Ammon's horn (tissue), 1 donor: ENCODE measurements at places on chromosomes 3 and 15.

- DNase-seq, result no peak
These were observed 10.9 kb upstream of the FOXB1 start for GRCh38 chr15:59993041-59993750.

GRCh38 chr15:81339321-81339720 lies 15.4 kb upstream of the STARD5 start:
- no peak for DNase-seq

DNA sequence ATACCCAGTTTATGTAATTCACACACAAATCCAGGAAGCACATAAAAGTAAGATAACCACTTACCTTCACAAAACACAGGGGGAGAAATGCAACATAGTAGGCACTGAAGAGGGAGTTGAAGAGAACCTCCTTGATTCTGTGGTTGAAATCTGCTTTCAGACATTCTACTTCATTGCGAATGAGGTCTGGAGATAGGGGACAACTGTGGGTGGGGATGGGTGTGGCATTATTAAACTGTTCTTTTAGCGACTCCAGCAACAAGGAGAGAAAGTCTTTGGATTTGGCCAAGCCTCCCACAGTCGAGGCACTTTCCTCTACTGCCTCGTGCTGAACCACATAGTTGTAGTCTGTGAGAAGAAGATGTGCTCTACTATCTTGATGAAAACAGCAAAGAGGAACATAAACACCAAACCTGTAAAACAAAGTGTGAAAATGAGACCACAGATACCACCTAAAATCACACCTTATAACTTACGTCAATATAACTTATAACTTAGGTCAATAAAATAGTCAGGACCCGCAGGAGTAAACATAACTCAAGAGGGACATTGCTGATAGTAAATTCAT lies 25.6 kb downstream of the TMEM39A start:
- DNase-seq, result no peak

- no peak for DNase-seq
These were observed 983.7 kb downstream of the MCTP2 start for GRCh38 chr15:95215017-95215416.

GRCh38 chr15:70477750-70478250 lies 285.6 kb downstream of the UACA start:
- DNase-seq, result no peak

DNA sequence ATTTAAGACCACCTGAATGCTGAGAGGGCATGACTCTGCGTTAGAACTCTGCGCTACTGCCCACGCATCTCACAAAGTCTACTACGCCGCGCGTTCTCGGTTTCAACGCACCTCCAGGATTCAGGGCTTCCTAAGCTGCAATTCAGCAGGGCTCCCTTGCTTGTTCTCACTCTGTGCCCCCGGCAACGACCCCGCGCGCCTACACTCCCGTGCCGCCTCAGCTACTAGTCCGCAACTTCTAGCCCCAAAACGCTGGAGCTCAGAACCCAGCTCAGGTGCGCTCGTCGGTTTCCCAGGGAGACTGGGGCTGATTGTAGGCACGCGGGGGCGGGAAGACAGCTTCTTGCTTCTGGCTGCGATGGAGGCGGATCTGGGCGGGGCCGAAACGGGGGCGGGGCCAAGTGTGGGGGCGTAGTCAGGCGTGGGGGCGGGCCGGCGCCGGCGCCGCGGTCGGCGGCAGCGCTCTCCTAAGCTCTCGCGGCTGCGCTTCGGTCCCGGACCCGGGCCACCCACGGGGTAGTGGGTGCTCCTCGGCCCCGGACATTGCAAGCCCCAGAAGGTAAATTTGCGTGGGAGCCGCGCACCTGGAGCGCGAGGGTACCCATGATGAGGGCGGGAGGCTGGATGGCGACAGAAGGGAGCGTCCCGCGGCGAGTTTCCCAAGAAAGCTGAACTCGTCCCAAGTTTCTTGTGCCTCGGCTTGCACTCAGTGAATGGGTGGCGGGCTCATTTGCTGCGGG lies at the start of gene ARHGEF26:
Gene ARHGEF26 (plus strand): TSS at position 430 of the 740 bp plus-strand sequence. CDS start 603 bp downstream, outside the sequence.
- peak; percentile 81 for DNase-seq

- no peak for DNase-seq
These were observed 23.6 kb upstream of the ETV5 start for GRCh38 chr3:186132487-186132886.

DNA sequence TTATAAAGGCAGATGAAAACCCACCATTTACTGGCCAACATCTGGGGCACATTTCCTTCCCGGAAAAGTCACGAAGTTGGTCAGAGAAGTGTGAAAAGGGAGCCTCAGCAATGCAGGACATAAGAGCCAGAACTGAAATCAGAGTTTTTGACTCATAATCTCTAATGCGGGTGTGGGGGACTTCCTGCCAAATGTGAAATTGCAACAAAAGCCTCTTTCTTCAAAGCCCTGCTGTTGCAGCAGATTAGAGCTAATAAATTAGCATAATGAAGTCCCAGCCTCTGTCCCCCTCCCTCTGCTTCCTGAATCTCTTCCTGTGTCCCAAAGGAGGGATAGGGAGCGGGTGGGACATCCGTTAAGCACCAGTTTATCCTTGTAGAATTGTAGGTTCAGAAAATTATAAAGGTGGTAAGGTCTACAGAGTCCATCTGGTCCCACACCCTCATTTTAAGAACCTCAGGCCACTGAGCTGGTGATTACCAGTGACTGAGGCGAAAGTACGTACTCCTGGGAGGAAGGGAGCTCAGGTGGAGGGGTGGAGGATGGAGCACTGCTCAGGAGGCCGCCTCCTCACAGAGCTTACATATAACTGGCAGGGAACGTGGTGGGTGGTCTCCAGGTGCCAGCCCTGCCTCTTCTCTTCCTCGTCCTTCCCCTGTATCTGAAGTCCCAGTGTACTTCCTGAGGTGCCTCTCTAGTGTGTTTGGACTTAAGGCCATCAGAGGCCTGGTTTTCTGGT lies 35.0 kb downstream of the ST6GAL1 start:
- no peak for DNase-seq

- peak; percentile 51 for DNase-seq
These were observed 524 bp downstream of the IGF1R start for GRCh38 chr15:98648654-98649471.

DNA sequence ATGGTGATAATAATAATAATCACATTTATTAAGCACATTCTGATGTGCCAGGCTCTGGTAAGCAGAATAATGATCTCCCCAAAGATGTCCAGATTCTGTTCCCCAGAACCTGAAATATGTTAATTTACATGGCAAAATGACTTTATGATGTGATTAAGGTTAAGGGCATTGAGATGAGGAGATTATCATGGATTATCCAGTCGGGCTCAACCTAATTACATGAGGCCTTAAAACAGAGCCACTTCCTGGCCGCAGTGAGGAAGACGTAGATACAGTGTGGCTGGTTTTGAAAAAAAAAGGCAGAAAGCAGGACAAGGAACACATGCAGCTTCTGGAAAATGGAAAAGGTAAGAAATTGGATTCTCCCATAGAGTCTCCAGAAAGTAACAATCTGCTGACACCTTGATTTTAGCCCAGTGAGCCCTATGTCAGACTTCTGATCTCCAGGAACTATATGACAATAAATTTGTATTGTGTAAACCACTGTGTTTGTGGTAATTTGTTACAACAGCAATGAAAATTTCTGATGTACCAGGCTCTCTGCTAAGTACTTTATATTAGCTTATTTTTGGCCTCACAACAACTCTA lies 126.7 kb downstream of the ALCAM start:
- no peak for DNase-seq

GRCh38 chr3:44721231-44722102 lies 8.0 kb upstream of the ZNF501 start:
- DNase-seq, result no peak

- peak; percentile 57 for DNase-seq
These were observed 812 bp downstream of the P4HTM start for GRCh38 chr3:48990636-48991469.

- DNase-seq, result no peak
These were observed 21.4 kb downstream of the TAMM41 start for GRCh38 chr3:11825301-11825700.

- no peak for DNase-seq
These were observed 33.0 kb upstream of the ABHD17C start for GRCh38 chr15:80662129-80662528.

- DNase-seq, result no peak
These were observed 21.2 kb downstream of the WHAMM start for GRCh38 chr15:82830427-82831173.

- DNase-seq, result no peak
These were observed 11.2 kb upstream of the HHLA2 start for GRCh38 chr3:108285176-108285575.

- DNase-seq, result no peak
These were observed 42.6 kb downstream of the GOLIM4 start for GRCh38 chr3:168053115-168053514.

- no peak for DNase-seq
These were observed 251.1 kb upstream of the ST8SIA2 start for GRCh38 chr15:92142242-92143232.

DNA sequence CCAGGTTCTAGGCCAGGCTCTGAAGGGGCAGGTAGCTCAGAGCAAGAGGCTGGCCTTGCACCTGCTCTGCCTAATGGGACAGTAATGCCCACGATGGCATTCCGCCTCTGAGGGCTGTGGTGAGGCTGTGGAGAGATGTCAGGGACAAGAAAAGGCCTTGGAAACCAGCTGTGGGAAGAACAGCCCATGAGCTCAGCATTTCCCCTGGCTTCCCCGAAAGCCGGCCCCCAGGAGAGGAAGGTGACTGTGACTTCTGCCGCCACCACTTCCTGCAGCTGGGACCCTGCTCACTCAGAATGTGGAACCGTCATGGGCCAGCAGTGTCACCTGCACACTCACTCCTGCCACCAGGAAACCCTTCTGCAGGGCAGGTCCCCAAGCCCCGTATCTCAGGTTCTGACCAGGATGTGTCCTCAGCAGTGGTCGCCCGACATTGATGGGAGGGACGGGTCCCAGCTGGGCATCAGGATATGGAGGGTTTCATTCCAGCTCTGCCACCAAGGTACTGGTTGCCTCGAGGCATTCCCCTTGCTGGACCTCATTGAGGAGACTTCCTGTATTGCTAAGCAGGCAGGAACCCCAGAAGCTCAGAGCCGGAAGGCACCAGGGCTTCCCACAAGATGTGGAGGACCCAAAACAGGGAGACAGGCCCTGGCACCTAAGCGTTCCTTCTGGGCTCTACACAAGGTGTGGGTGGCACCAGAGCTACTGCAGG lies 30.7 kb downstream of the SEMA7A start:
- DNase-seq, result no peak

DNA sequence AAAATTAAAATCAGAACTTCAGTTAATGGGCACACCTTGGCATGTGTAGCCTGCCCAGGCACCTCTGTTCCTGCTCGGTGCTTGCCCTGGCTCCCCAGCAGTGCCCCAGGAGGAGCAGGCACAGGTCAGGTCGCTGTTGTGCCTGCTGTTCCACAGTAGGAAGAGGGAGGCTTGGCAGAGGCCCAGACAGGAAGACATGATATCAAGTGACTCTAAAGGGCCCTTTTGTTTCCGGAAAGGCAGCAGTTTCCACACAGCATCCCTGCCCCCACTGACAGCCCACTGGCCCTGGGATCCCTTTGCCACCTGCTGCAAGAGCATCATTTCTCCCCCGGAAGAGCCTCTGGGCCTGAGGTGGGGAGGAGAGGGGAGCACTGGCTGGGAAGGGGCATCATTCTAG lies 40.5 kb upstream of the HES1 start:
- no peak for DNase-seq

DNA sequence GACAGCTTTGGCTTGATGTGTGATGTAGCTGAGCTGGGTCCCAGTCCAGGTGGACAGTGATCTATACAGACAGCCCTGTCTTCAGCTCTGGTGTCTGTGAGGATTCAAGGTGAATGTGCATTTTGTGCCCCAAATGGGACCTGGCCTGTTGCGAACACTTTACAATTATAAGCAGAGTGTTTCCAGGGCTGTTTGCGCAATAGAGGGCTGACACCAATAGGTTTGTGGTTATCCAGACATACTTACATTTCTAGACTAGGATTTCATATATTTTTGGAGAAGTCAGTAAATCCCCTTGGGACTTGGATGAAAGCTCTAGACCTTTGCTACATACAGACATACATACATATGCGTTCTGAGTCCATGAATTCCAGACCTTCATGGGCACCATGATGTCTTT lies 4.2 kb upstream of the TATDN2 start:
- DNase-seq, result no peak

DNA sequence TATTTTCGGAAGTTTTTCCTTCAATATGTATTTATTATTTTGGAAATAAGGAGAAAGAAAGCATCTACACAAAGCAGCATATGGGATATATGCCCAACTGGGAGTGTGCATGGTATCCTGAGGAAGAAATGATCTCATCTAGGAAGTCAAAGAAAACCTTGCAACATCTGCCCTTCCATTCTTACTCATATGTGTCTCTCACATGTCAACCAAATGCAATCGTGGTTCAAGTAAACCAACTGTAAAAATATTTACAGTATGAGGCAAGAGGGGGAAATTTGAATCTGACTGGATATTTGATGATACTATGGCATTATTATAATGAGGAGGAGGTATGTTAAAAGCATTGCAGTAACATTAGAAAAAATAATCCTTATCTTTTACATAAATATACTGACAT lies 3.2 kb upstream of the SCG3 start:
- no peak for DNase-seq

- no peak for DNase-seq
These were observed 120.1 kb downstream of the VGLL4 start for GRCh38 chr3:11523572-11524101.

GRCh38 chr3:42110631-42111030 lies 19.5 kb downstream of the TRAK1 start:
- DNase-seq, result no peak

- no peak for DNase-seq
These were observed 452.2 kb downstream of the IL5RA start for GRCh38 chr3:2657971-2658370.

GRCh38 chr3:119630880-119631329 lies 29.5 kb downstream of the POPDC2 start:
- DNase-seq, result no peak

- DNase-seq, result no peak
These were observed 181.8 kb downstream of the MCTP2 start for GRCh38 chr15:94412979-94413746.

- no peak for DNase-seq
These were observed 27.4 kb upstream of the PLA2G4E start for GRCh38 chr15:42048080-42048820.

DNA sequence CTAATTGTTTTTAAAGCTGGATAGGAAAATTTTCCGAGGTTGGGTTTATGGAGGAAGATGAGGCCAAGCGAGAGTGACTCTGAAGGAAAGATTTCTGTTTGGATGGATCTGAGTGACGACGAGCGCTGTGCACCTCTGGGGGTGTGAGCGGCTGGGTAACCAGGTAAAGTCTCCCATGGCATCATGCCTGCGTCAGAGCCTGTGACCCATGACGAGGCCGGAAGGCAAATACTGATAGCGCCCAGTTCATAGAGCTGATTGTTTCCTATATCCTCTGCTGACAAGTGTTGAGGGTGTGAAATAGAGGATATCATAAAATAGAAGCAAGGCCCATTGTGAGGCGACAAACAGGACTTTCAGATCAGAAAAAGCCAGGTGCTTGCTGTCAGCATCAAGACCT lies 33.7 kb upstream of the MAGEF1 start:
- no peak for DNase-seq

DNA sequence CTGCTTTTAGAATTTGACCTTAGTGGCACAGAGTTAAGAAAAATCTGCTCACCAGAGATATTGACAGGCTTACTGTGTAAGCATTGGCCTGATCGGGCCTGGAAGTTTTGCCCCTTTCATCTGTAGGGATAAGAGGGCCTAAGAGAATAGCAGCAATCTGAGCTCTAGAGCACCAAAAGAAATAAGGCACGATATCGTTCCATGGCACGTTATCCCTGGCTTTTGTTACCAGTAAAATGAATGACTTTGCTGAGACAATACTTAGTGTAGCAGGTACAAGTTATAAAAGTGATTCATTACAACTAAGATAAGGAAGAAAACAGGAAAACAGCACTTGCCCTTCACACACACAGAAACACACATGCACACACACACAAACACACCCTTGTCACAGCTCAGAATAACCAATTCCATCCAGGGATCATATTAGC lies 5.0 kb downstream of the THBS1 start:
- no peak for DNase-seq
